Liver (tissue), 10 donors: ENCODE measurements at places on chromosomes 13 and 19.

DNA sequence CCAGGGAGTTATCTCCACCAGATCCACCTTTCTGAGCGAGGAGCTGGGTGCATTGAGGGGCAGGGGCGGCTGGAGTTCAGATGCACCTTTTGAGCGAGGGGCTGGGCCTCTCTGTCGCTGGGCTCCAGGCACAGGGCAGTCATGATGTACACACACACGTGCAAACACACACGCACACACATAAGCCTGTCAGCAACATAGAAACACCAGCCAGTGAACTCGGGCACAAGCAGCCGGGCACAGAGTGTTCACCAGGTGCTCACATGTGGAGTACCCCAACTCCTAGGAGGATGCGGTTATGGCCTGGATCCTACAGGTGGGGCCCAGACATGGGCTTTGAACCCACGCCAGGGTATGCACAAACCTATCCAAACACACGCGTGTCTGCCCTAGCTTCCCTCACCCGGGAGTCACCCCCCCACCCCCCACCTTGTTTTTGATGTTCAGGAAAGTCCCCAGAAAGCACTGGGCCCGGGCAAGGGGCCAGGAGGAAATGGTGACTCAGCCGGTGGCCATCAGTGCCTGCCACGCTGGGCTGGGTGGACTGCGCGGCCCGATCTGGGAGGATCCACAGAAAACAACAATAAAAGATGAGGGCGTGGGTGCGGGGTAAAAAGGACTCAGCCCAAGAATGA lies 13.3 kb downstream of the ARRDC2 start:
- H3K4me1 ChIP-seq: peaks cover 8% of the 10 kb centered on the region
- H3K36me3 ChIP-seq: no peaks in the 10 kb centered on the region
- H3K27ac ChIP-seq: peak overlapping the region; percentile 63
- no peak for DNase-seq
- no peaks in the 10 kb centered on the region for H3K27me3 ChIP-seq
- no peak overlapping the region for H3K4me3 ChIP-seq

GRCh38 chr13:99065235-99066015 lies 87.6 kb upstream of the DOCK9 start:
- no peak overlapping the region for H3K27ac ChIP-seq
- no peaks in the 10 kb centered on the region for H3K27me3 ChIP-seq
- DNase-seq: no peak
- H3K4me1 ChIP-seq: no peaks in the 10 kb centered on the region

DNA sequence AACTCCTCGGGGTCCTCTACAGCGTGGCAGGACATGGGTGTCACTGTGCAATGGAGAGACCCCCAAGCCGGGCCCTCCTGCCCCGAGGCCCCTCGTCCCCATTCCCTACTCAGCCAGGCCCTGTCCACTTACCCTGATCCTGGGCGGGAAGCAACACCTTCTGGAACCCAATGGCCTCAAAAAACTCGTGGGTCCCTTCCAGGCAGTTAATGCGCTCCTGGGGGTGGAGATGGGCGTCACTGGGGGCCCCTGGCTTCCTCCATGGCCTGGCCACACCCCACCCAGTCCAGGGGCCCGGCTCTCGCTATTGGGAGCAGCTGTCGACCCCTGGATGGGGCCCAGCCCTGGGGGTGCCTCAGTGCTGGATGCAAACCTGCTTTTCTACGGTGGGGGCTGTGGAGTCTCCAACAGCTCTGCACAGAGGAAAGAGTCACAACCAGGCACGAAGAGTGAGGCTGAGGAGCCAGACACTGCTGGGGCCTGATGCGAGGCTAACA lies 10.8 kb downstream of the UBXN6 start:
- H3K4me3 ChIP-seq: no peak overlapping the region
- DNase-seq: no peak
- H3K36me3 ChIP-seq: peaks cover 29% of the 10 kb centered on the region
- no peaks in the 10 kb centered on the region for H3K27me3 ChIP-seq
- H3K4me1 ChIP-seq: peaks cover 21% of the 10 kb centered on the region

GRCh38 chr13:63614874-63615612 lies 2199.4 kb upstream of the PCDH20 start:
- H3K27ac ChIP-seq: no peak overlapping the region
- H3K4me1 ChIP-seq: no peaks in the 10 kb centered on the region
- H3K27me3 ChIP-seq: no peaks in the 10 kb centered on the region
- no peaks in the 10 kb centered on the region for H3K36me3 ChIP-seq
- DNase-seq: no peak
- H3K4me3 ChIP-seq: no peak overlapping the region

DNA sequence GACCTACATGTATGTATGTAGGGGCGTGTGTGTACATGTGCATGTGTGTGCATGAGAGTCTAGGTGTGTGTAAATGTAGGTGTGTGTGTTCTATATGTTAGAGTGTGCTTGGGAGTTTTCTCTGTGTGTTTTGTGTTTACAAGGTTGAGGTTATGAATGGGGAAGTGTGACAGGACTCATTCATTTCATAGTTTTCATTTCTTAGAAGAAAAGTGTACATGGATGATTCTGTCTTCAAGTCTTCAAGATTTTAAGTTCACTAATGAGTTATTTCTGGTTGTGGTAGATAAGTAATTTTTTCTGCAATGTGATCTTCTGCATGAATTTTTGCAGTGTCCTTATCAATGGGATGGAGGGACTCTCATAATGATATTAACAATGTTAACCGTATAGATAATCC lies 118.2 kb upstream of the SLC10A2 start:
- no peaks in the 10 kb centered on the region for H3K4me1 ChIP-seq
- H3K36me3 ChIP-seq: no peaks in the 10 kb centered on the region
- no peak overlapping the region for H3K4me3 ChIP-seq
- no peak overlapping the region for H3K27ac ChIP-seq
- H3K27me3 ChIP-seq: no peaks in the 10 kb centered on the region
- no peak for DNase-seq

DNA sequence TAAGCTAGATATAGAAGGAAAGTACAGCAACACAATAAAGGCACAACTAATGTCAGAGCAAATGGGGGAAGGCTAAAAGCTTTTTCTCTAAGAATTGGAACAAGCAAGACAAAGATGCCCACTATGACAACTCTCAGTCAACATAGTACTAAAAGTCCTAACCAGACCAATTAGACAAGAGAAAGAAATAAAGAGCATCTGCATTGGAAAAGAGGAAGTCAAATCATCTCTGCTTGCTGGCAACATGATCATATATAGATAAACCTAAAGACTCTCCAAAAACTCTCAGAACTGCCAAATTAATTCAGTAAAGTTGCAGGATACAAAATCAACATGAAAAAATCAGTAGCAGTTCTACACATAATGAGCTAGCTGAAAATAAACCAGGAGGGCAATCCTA lies 542.0 kb downstream of the DIAPH3 start:
- DNase-seq: no peak
- H3K4me3 ChIP-seq: no peak overlapping the region
- no peak overlapping the region for H3K27ac ChIP-seq
- H3K4me1 ChIP-seq: no peaks in the 10 kb centered on the region
- H3K27me3 ChIP-seq: no peaks in the 10 kb centered on the region

DNA sequence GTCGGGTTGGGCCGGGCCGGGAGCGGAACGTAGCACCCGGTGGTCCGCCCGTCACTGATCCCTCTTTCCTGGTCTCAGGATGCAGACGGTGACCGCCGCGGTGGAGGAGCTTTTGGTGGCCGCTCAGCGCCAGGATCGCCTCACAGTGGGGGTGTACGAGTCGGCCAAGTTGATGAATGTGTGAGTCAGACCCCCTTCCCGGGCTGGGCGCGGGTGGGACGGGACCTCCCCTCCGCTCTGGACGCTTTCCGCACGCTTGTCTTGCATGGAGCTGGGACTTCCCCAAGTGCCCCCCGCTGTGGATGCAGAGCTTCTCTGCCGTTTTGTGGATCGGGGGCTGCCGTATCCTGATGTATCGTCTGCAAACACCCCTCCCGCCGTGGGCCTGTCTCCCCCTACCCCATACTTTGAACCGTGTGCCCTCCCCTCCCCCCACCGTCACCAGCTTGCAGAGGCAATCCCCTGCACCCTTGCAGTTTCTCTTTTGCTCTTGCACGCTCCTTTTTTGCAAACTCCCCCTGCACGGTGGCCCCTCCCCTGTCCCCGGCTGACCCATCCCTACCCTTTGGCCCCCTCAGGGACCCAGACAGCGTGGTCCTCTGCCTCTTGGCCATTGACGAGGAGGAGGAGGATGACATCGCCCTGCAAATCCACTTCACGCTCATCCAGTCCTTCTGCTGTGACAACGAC lies 669 bp downstream of the GADD45B start:
- no peaks in the 10 kb centered on the region for H3K27me3 ChIP-seq
- peak overlapping the region; percentile 94 for H3K27ac ChIP-seq
- H3K36me3 ChIP-seq: peaks cover 7% of the 10 kb centered on the region
- DNase-seq: peak; percentile 48
- H3K4me1 ChIP-seq: peaks cover 8% of the 10 kb centered on the region
- H3K4me3 ChIP-seq: peak overlapping the region; percentile 99

GRCh38 chr13:95206116-95206515 lies 95.1 kb downstream of the ABCC4 start:
- no peaks in the 10 kb centered on the region for H3K4me1 ChIP-seq
- H3K4me3 ChIP-seq: no peak overlapping the region
- no peak overlapping the region for H3K27ac ChIP-seq
- no peaks in the 10 kb centered on the region for H3K27me3 ChIP-seq
- H3K36me3 ChIP-seq: no peaks in the 10 kb centered on the region
- no peak for DNase-seq

DNA sequence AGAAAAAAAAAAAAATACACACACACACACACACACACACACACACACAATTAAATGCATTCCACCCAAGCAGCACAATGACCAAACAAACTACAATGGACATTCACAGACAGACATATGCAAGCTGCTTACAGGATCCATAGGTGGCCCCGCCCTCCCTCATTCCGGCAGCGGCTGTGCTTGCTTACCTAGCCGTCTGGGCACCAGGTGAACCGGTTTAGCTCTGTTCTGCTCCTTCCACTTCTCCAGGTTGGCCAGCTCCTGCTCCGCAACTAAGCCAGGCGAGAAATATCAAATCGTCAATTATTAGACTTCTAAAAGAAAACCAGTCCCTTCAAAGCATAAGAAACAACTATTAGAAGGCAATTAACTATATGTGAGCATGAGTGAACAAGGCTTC lies 23.1 kb downstream of the EPSTI1 start:
- peaks cover 8% of the 10 kb centered on the region for H3K4me1 ChIP-seq
- H3K4me3 ChIP-seq: no peak overlapping the region
- no peak for DNase-seq
- H3K27me3 ChIP-seq: no peaks in the 10 kb centered on the region
- no peaks in the 10 kb centered on the region for H3K36me3 ChIP-seq
- no peak overlapping the region for H3K27ac ChIP-seq

DNA sequence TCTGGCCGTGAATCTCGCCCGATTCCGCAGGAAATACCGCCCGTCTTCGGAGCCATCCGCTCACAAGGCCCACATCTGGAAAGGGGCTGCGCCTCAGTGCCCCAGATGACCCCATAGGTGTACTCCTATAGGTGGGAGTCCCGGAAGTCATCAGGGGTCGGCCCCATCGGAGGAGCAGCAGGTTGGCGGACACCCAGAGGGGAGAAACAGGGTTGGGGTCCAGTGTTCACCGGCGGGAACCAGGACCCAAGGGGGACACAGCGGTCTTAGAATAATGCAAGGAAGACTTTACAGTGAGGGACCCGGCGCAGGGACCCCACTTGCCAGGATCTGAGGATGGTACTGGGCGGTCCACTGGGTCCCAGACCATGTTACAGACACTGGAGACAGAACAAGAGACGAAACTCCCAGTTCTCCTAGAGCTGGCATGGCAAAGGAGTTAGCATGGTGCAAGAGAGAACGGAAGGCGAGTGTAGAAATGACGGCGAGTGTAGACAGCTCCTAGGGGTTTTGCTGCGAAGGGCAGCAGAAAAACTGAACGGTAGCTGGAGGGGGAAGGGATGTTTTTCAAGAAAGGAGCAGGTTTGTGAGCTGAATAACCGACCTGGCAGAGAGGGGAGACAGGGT lies 4.2 kb upstream of the RGL3 start:
- H3K4me1 ChIP-seq: peaks cover 21% of the 10 kb centered on the region
- H3K4me3 ChIP-seq: no peak overlapping the region
- no peak for DNase-seq
- no peak overlapping the region for H3K27ac ChIP-seq
- H3K36me3 ChIP-seq: no peaks in the 10 kb centered on the region

GRCh38 chr13:46315491-46316075 lies 71.5 kb downstream of the RUBCNL start:
- no peaks in the 10 kb centered on the region for H3K4me1 ChIP-seq
- H3K36me3 ChIP-seq: no peaks in the 10 kb centered on the region
- no peak overlapping the region for H3K27ac ChIP-seq
- no peaks in the 10 kb centered on the region for H3K27me3 ChIP-seq
- DNase-seq: no peak

- DNase-seq: peak; percentile 46
Measured at GRCh38 chr13:26022538-26023292, 29.1 kb downstream of the SHISA2 start.
